ENCODE measurements at places on chromosomes 1 and 21.

DNA sequence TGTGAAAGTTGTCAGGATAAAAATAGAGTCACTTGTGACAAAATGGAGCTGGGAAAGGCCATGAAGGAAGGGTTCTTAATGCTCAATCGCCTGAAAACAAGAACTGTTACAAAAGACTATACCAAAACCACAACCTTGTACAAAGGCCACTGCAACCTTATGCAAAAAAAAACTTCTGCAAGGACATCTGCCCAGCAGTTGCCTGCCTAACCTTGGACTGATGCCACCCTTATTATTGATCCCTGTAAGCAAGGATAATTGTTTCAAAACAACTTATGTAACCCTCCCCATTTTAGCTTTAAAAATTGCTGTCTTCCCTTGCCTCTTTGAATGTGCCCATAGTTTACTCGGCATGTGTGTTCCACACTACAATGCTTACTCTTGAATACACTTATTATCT, 5.7 kb downstream of the ALG14 start:
- DNase-seq = no peak

GRCh38 chr1:219507437-219507836, 105.5 kb downstream of the ZC3H11B start:
- DNase-seq = no peak

GRCh38 chr1:186623551-186623950, 56.7 kb downstream of the PTGS2 start:
- DNase-seq = no peak

DNA sequence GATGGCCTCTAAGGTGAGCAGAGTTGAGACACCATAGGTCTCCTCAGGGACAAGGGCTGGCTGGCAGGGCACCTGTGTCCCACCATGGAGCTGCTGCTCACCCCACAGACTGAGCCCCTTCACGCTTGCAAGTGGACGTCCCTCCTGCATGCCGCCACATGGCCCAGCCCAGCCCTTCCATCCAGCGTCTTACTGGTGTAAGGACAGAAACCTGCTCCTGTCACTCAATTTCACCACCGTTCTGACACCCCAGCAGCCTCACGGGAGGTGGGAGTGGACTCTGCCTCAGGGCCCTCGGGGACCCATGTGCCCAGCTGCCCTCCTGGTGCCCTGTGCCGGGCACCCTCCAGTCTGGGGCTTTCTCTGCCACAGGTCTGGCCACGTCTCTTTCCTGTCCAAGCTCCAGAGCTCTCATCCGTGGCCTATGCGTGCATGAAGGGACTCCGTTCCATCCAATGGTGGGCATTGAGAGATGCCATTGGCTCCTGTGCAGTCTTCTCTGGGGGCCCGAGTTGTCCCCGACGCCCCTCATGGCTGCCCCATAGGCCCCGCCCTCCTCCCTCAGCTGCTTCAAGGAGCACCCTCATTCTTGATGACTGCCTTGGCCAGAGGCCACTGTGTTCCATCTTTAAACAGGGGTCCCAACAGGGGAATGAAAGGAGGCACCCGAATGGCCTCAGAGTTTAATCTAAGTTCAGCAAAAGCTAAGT, 42.6 kb upstream of the COL6A1 start:
- no peak for DNase-seq

GRCh38 chr1:59179673-59180072, 117.2 kb upstream of the FGGY start:
- no peak for DNase-seq

- no peak for DNase-seq
These were observed 33.1 kb upstream of the SELENON start for GRCh38 chr1:25766721-25767436.

DNA sequence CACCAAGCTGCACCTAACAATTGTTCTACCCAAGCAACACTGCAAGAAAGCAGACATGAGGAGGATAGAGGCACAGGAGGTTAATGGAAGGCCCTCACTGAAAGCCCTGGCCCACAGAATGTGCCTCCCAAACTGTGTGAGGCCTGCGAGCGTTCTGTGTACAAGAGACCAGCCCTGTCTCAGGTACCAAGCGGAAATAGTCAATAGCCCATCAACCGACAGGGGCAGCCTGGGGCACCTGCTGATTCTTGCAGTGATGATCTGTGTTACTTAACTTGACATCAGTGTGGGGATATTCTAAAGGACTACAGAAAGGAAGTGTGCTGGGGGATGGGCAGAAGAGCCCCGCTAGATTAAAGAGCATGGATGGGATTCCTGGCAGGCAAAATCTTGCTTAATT, 392.4 kb downstream of the KCNH1 start:
- DNase-seq = no peak

- DNase-seq = no peak
These were observed 997.3 kb downstream of the AMY1C start for GRCh38 chr1:104746994-104747393.

DNA sequence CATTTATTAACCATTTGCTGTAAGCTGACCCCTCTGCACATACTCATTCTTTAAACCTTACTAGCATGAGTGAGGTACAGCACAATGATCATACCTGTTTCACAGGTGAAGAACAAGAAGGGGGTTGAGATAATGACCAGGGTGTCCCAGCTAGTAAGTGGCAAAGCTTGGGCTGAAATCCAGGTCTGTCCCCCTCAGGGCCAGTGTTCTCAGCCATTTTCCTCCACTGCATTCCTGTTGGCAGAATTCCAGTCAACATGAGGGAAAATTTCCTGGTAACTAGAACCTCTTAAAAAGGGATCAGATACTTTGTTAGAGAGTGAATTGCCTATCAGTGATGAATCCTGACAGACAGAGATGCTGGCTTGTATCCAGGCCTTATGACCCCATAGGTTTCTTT, 48.1 kb downstream of the SPATA46 start:
- DNase-seq = no peak

GRCh38 chr1:62232871-62233278, 38.2 kb downstream of the L1TD1 start:
- no peak for DNase-seq

- peak; percentile 20 for DNase-seq
These were observed at the start of gene MLLT11 for GRCh38 chr1:151060007-151060656. Gene MLLT11, plus strand, starts transcription at chr1:151060397. Its CDS starts 6,828 bp downstream, at chr1:151067225.

DNA sequence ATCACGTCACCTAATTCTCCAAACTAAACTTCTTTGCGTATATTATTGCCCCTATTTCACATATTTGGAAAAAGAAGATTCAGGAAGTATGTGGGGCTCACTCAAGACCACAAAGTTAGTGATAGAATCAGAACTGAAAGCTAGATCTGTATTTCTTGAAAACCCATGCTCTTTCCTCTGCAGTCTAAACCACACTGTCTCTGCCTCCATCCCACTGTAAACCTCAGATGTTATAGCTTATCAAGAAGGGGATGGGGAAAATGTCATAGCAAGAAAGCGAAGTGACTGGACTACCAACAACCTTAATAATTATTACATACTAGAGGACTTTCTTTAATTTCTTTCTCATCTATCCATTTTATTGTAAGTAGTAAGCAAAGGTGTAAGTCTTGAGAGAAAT, 257.7 kb upstream of the SGIP1 start:
- DNase-seq = no peak

DNA sequence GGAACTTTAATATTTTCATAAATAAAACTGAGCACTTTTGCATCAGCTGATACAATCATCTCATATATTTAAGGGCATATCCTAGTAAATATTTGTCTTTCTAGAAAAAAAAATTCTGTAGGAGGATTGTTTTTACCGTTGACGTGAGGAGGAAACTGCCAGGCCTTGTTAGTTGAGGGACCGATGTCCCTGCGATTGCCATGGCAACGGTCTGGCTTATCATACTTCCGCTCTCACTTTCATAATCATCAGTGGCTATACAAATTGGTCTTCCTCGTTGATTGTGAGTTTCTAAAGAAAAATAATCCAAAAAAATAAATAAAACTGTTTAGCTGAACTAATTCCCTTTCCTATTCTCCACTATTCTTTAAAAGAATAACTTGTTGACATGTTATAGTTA, 69.3 kb upstream of the ANGPTL3 start:
- no peak for DNase-seq

DNA sequence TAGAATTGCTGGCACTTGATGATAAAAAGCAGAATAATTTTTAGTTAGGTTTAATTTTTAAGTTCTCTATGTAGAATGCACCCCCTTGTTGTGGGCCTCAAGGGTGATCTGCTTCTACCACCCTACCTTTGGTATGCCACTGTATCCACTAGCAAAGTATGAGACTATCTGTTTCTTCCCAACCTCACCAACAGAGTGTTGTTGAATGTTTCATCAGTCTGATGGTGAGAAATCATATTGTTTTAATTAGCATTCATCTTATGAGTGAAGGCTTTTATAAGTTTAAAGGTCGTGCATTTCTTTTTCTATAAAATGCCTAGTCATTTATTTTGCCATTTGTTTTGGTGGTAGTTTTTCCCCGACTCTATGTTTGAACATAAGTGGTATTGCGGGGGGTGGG, 141.0 kb downstream of the MAGI3 start:
- DNase-seq = no peak

DNA sequence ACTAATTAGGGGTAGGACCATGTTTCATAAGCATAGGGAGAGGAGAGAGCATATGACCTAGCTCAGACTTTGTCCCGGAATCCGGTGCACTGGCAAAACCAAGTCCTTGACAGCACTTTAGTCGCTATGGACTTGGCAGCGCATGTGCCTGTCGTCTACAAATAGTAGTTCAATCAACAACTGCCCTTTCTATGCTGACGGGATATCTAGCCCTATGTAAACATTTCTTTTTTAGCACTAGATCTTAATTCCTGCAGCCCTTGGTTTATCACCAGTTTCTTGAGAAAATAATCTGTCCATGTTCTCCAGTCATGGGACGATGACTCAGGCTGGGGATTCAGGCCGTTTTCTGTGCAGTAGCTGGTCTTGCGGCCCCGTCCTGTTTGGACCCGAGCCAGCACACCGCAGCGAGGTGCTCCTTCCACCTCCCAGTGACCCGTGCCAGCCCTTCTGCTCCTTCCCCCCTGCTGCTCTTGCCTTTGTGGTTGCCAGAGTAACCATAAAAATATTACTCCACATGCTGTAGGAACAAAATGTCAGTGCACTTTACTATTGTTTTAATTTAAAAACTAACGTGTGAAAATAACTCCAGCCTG, 8.6 kb upstream of the MT1HL1 start:
- peak; percentile 95 for DNase-seq

DNA sequence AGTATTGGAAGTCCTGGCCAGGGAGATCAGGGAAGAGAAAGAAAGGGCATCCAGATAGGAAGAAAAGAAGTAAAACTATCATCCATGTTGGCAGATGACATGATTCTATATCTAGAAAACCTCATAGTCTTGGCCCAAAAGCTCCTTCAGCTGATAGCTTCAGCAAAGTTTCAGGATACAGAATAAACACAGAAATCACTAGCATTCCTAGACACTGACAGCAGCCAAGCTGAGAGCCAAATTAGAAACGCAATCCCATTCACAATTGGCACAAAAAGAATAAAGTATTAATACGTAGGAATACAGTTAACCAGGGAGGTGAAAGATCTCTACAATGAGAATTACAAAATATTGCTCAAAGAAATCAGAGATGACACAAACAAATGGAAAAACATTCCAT, 44.6 kb downstream of the ZFYVE9 start:
- no peak for DNase-seq

DNA sequence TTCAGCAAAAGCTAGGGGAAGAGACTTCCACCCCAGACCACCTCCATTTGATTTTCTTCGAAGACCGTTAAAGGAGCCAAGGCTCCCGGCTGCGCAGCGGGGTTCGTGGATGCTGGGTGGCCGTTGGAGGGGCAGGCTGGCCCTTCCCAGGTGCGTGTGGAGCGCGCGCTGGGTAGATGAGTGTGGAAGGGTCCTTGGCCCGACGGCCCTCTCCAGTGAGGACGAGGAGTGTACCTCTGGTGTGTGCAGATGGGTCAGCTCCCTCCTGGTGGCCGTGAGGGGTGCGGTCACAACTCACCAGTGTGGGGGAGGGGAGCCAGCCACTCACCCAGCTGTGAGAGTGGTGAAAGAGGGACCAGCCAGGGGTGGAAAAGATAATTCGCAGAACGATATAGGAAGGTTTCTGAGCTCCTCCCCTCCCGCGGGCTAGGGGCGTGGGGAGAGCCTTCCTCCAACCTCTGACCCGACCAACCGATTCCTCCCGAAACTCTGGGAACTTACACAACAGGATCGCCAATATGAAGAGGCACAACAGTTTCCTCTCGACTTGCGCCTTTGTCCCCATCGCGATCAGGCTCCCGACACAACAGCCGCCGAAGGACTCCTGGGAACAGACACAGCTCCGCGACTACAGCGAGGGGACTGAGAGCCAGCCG, at the start of gene F11R:
Gene F11R (minus strand): TSS at position 644 of the 656 bp plus-strand sequence. CDS start 79 bp downstream, at position 565.
- peak; percentile 35 for DNase-seq

- no peak for DNase-seq
These were observed 187.7 kb downstream of the TRABD2B start for GRCh38 chr1:47809301-47810084.

- no peak for DNase-seq
These were observed 30.2 kb downstream of the PRDX6 start for GRCh38 chr1:173507205-173507846.

Data from caudate nucleus (tissue), 63 donors.